ENCODE measurements at places on chromosomes 6 and 20.

- no peak for DNase-seq
Observed at GRCh38 chr20:40161391-40161790, 527.6 kb downstream of the MAFB start.

DNA sequence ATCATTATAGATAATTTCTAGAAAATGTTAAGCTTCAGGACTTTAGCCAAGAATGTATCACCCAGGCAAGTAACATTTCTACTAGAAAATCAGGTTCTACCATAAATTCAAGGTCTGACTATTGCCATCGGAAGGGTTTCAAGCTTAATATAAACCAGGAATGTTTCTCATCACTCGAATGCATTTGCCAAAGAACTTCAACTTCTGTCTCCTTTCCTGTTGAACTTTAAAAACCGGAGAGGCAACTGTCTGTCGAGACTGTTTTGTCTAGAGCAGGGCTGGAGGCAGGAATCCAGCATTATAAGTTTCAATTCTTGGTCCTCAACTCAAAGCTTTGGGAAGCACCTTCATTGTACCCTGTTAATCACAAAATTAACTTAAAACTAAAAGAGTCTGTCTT, 264.7 kb downstream of the ZNF217 start:
- no peak for DNase-seq

- no peak for DNase-seq
Observed at GRCh38 chr20:4821590-4821989, 99.9 kb downstream of the PRND start.

DNA sequence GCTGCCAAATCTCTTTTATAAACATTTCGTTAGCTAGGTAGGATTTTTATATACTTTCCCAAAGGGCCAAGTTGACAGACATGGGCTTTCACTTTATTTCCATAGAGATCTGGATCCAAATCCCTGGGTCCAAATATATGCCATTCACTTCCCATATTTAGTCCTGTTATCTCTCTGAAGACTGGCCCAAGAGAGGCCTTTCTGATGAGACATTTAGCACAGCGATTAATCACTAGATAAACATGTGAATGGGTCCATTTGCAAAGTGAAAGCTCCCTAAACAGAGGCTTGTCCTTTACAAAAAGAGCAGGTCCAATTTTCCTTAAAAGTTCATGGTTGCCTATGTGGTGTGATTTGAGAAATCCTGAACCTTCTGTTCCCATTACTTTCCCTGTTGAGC, 132.6 kb downstream of the TRMT11 start:
- no peak for DNase-seq

DNA sequence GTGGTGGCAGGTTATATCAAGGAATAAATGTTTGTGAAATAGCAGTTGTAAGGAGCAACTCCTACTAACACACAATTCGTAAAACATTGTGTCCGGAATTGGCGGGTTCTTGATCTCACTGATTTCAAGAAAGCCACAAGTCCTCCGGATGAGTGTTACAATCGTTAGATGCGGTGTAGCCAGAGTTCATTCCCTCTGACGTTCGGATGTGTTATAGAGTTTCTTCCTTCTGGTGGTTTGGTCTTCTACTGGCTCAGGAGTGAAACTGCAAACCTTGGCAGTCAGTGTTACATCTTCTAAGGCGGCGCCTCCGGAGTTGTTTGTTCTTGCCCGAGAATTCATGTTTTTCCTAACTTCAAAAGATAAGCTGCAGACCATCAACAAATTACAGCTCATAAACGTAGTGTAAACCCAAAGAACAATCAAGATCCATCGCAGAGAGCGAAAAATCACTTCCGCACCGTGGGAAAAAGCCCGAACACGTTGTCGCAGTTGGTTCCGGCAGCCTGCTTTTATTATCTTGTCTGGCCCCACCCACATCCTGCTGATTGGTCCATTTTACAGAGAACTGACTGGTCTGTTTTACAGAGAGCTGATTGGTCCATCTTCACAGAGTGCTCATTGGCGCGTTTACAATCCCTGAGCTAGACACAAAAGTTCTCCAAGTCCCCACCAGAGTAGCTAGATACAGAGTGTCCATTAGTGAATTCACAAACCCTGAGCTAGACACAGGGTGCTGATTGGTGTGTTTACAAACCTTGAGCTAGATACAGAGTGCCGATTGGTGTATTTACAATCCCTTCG, 58.2 kb downstream of the TRIM27 start:
- DNase-seq, result no peak

GRCh38 chr20:24368253-24368652, 101.2 kb upstream of the SYNDIG1 start:
- DNase-seq, result no peak

DNA sequence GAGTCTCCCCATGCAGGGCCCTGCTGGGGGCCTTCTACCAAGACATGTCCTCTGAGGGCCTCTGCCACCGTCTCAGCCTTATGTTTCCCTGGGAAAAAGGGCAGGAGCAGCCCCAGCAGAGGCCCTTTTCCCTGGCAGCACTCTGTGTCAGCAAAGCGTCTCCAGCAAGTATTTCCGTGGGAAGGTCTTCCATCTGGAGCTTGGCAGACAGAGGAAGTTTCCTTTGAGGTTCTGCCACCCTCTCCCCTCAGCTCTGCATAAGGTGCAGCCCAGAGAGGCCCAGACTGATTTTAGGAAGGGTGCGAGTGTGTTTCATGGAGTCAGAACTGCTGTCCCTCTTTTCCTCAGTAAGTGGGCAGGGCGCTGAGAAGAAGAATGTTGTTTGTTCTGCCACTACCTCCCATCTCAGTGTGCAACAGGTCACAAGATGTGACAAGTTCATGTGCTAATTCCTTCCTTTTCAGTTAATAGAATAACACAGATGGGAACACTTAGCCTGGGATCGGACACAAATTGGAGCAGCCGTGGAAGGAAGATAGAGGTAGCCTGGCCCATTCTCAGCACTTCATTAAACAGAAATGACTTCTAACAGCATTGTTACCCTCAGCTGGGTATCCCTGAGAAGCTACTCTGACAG, 784.4 kb downstream of the MAFB start:
- DNase-seq, result no peak

GRCh38 chr20:14009208-14009607, 13.9 kb downstream of the MACROD2 start:
- no peak for DNase-seq

DNA sequence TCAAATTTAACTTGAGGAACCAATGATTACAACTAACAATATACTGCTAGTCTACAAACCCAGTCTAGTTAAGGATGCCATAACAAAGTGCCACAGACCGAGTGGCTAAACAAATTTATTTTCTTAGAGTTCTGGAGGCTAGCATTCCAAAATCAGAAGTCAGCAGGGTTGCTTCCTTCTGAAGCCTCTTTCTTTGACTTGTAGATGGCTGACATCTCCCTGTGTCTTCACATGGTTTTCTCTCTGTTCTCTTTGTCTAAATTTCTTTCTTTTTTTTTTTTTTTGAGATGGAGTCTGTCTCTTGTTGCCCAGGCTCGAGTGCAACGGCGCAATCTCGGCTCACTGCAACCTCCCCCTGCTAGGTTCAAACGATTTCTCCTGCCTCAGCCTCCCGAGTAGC, 56.1 kb downstream of the NCOA3 start:
- no peak for DNase-seq

GRCh38 chr6:99522531-99522930, 7.3 kb upstream of the USP45 start:
- DNase-seq, result no peak

- DNase-seq, result no peak
Observed at GRCh38 chr6:79230149-79230548, 4.3 kb downstream of the HMGN3 start.

GRCh38 chr6:19033683-19034082, 646.5 kb downstream of the RNF144B start:
- no peak for DNase-seq

DNA sequence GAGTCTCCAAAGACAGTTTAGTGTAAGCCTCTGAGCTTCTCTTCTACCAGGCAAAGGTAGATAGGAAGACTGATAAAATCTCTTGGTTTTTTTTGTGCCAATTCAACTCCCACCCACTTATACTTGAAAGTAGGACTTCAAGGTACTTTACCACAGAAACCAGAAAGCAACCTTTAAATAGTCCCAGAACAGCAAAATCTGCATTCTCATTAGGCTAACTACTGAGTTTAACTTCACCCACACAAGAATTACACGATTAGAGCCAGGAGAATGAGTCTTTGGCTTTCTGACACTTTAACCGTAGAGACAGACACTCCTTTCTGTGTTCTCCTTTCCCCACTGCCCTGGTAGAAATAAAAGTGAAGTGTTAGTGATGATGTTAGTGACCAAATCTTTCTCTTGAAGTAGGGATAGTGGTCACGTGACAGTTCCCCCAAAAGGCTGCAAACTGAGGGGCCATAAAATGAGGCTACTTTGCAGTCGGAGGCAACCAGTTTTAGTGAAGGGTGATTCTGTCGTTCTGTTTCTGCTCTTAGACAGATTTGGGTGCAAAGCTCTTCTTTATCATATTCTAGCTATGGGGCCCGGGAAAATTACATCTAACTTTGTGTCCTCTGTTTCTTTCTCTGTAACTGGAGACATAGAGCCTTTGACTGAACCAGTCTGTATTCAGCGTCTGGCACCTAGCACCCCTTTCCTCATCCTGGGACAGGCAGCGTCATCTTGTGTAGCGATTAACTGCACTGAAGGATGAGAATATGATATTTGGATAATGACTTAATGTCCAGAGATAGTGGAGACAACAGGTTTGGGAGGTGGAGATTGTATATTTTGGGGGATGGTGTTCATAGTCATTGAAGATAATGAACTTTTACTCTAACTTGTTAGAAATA, 206.4 kb upstream of the CITED2 start:
- no peak for DNase-seq

- DNase-seq, result no peak
Observed at GRCh38 chr20:53859684-53860083, 210.7 kb downstream of the BCAS1 start.

DNA sequence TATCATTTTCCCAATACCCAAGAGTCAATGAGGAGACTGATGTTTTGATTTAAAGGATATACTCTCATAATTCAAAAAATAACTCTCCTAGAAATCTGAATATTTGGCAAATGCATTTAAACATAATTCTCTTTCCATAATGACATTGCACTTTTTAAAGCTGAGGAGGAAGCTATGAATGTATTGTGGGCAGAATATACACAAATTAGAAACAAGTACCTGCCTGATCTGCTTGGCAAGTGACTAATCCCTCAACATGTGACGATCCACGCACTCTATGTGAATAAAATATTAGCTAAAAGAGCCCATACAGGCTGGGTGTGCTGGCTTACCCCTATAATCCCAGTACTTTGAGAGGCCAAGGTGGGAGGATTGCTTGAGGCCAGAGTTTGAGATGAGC, 88.3 kb upstream of the CCDC28A start:
- no peak for DNase-seq

- no peak for DNase-seq
Observed at GRCh38 chr6:39269961-39270360, 40.7 kb upstream of the KCNK5 start.

- no peak for DNase-seq
Observed at GRCh38 chr6:36523936-36524499, 23.3 kb downstream of the STK38 start.

DNA sequence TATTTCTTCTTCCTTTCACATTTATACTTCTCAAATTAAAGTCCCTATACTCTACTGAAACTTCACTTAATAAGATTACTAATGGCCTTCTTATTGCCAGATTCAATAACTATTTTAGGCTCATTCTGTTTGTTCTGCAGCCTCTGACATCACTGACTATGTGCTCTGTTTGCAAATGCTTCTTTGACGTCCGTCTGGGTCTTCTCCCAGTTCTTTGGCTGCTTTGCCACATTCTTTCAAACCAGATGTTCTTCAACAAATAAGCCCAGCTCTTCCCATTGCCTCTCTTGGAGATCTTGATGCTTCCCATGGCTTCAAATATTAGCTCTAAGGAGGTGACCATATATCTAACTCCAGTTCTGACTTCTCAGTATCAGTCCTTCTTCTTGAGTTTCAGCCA, 117.4 kb downstream of the BTBD9 start:
- no peak for DNase-seq

DNA sequence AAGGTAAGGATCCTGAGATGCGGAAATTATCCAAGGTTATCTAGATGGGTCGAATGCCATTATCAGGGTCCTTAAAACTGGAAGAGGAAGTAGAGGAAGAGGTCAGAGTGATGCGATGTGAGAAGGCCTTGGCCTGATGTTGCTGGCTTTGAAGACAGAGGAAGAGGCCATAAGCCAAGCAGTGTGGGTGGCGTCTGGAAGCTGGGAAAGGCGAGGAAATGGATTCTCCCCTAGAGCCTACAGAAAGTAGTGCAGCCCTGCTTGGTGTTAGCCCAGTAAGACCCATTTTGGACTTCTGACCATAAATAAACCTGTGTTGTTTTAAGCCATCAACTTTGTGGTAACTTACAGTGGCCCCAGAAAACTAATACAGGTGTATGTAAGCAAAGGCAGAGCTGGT, 2.0 kb downstream of the SRXN1 start:
- no peak for DNase-seq

- no peak for DNase-seq
Observed at GRCh38 chr6:123733180-123733579, 70.5 kb upstream of the NKAIN2 start.

- no peak for DNase-seq
Observed at GRCh38 chr6:5084360-5084780, 771 bp upstream of the PPP1R3G start.

DNA sequence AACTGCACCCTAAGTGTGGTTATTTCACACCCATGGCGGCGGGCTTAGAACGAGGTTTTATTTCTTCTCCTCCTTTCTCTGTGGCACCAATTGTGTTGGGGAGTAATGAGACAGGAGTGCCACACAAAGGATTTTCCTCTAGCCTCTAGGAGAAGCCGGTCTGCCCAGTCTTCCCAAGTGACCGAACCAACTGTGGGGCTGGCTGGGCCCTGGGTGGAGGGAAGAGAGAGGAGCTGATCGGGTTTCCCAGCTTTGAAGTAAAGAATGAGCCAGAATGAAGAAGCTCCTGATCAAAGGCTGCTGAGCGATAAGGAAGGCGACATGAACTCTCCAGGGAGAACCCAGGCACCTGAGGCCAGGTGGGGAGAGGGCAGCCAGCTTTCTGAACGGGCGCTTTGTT, 616.0 kb upstream of the BTBD3 start:
- DNase-seq, result no peak

- no peak for DNase-seq
Observed at GRCh38 chr6:143941852-143942627, 66.0 kb downstream of the PLAGL1 start.

DNA sequence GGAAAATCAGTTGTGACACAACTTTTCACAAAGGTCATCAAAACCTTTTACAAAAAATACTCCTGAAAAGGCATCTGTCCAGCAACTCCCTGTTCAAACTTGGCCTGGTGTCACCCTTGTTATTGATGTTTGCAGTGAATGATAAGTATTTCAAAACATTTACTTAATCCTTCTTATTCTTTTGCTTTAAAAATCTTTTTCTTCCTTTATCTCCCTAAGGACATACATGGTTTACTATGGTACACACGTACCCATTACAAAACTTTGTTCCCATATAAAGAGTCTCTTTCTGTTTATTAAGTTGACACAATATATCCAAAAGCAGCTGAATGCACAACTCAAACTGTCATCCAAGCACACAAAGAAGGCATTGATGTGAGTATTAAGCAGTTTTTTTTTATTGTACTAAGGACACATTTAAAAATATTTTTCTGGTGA, 17.5 kb downstream of the GSTA2 start:
- no peak for DNase-seq

- DNase-seq, result no peak
Observed at GRCh38 chr20:58008866-58009265, 219.6 kb downstream of the ANKRD60 start.

All from NCI-H187 treated with DMSO at 0.1 percent for 48 hours (cell line).